Left renal pelvis (tissue), 4 donors: ENCODE measurements at places on chromosomes 11 and 22.

DNA sequence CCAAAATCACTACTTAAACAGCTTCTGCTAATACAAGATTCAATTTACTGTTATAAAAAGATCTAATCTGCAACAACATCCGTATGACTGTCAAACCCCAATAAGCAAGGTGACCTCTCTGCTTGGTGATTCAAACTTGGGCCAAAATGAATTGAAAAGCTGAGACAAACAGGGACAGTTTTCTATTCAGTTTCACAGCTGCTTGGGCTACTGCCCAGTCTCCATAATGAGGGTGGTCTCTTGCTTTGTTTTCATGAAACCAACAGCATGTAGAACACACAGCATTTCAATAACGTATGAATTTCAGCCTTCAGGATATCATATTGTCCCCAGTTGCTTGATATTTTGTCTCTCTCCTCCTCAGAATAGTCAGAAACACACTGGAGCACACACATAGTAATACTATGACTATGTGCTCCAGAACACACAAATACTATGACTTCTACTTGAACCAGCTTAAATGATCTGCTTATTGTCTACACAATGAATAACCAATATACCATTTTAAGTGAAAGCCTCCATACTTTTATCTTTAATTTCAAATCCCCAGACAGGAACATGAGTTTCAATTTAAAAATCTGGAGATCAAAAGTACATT, 285.0 kb downstream of the TTC28 start:
- DNase-seq: no peak

GRCh38 chr11:43693731-43694130, 13.2 kb downstream of the HSD17B12 start:
- no peak for DNase-seq

DNA sequence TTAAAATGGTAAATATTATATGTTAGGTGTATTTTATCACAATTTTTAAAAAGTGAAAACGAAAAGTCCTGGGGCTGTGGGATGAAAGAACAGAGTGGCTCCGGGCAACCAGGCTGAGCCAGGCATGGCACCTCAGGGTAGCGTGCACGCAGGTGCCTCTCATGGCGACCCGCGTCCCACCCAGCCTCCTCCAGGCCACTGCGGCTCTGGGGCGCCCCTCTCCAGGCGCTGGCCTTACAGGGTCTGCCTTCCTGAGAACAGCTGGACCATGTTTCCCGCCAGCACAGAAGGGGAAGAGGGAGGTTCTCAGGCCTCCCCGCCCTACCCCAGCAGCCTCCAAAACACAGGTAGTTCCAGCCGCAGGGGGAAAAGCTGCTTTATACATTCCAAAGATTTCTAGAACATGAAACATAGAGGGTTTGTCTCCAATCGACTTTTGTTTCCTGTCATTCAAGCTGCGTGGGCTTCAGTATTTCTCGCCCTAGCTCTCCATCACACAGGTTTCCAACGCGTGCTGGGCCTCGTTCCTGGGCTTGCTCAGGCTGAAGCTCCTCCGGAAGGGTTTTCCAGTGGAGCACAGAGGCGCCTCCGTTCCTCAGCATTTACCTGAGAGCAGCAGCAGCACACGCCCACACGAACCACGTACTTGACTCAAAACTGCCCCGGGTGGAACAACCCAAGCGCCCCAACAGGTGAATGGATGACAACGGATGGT, 10.5 kb downstream of the EHD1 start:
- DNase-seq: no peak

DNA sequence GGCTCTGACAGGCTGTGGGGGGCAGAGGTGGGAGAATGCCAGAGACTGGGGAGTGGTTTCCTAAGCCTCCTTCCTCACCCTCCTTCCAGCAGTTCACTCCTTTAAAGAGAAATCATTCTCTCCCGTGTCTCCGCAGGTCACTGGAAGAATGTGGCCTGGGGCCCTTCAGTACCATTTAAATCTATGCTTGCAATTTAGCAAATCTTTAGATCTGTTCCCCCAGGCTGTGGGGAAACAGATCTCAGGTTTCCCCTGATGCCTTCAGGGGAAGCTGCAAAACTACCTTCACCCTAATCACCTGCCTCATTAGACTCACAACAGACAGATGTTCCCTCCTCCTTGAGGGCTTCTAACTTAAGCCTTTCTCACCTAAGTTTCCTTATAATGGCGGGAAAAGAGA, 55.3 kb downstream of the KIRREL3 start:
- no peak for DNase-seq

DNA sequence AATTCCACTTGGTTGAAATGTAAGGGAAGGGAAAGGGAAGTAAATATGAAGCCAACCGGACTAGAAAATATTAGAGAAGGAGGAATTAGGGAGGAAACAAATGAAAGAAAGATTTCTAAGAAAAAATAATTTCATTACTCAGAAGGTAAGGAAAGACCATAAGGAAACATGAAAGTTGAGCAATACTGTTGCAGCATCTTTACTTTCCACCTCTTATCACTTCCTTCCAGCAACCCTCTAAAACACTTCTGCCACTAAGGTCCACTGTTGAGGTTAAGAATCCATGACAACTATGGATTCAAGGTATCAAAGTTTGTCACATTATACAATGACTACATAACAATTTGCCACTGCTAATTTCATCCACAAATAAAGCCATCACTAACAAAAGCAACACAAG, 308.6 kb downstream of the DLG2 start:
- no peak for DNase-seq

DNA sequence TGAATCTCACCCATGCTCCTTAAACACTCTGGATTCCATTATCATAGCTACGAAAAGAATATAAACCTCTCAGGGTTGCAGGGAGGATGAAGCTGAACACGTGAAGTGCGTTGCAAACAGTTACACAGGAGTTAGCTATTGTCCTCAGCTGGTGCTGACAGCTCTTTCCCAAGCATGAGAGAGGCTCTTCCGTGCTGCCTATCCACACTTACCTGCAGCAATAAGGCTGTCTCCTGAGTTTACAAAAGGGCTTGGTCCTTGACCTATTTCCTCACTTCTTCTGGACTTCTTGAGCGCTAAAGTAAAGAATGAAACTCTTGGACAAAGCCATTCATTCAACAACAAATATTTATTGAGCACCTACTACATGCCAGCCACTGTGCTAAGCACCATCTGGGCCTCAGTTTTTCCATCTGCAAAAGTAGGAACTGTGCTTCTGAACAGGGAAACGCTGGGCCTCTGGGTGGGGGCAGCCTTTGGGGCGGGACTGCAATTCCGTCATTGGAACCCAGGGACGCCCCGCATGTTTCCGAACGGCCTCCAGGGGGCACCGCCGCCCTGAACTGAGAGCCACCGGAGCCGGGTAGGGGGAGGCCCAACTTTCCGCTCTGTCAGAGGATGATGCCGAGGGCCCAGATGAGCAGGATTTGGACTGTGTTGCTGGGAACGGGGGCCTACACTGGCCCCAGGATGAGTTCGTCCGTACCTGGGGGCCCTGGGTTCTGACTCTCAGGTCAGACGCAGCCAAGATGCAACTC, 651 bp upstream of the ARL2 start:
- peak; percentile 70 for DNase-seq

- no peak for DNase-seq
These were observed 3.1 kb upstream of the APOBEC3D start for GRCh38 chr22:39017596-39018365.

DNA sequence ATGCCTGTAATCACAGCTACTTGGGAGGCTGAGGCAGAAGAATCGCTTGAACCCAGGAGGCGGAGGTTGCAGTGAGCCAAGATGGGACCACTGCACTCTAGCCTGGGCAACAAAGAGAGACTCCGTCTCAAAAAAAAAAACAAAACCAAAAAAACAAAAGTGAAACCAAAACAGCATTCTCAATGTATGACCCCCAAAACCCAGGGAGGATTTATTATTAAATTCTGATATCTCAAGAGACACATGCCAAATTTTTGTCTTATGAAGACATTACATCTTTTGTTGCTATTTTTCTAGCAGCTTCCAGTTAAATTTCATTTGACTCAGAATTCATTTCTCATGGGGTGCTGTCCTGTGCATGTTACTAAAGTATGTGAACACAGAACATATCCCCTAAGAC, 3.0 kb upstream of the YPEL4 start:
- DNase-seq: no peak

DNA sequence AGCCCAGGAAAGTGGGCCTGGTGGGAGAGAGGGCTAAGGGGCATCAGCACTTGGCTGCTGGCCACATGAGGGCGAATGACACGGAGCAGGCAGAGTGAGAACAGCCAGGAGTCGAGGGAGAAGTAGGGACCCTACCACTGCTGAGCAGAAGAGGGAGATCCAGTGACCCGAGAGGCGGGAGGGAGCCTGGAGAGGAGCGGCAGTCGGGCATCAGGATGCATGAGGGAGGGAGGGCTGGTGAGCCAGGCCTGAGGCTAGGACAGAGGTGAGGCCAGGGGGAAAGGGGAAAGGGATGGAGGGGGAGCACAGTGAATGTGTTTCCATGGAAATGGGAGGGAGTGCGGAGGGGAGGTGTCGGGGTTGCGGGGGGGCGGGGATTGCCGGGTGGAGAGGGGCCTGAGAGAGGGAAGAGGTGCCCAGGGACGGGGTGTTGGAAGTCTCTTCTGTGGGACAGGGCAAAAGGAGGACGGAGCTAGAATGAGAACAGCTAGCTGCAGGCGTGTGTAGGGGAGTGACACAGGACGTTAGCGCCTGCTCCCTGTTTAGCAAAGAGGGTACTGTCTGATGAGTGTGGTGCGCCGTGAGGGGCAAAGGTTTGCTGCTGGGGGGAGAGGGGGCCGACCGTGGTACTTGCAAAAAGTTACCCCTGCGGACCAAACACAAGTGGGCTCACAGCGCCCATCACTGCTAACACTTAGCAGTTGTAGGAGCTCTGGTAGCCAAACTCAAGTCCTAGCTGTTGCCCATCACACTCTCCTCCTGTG, 37.1 kb upstream of the WNT11 start:
- DNase-seq: no peak

DNA sequence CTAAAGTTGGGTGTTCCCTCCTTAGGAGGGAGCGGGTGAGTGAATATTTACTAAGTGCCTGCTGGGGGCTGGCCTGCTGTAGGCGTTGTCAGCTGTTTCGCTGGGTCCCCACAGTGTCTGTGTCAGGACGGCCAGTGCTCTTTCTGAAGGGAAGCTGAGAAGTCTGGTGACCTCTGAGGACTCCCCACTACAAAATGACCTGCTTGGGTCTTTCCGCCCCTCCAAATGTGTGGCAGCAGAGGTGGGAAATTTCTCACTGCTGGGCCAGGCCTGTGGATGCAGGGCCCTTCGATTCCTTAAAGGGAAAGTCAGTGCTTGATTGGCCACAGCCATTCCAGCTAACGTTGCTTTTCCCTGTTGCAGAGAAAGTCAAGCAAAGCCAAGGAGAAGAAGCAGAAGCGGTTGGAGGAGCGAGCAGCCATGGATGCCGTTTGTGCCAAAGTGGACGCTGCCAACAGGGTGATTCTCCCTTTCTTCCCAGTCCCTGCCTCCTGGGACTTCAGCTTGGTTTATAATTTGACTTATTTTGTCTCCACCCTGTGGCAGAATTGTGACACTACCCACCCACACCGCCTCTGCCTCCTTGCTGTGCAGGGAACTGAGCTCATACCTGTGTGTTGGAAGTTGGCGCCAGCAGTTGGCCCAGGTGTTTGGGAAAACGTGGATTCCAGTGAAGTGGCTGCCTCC, 6.8 kb downstream of the NAA40 start:
- no peak for DNase-seq

DNA sequence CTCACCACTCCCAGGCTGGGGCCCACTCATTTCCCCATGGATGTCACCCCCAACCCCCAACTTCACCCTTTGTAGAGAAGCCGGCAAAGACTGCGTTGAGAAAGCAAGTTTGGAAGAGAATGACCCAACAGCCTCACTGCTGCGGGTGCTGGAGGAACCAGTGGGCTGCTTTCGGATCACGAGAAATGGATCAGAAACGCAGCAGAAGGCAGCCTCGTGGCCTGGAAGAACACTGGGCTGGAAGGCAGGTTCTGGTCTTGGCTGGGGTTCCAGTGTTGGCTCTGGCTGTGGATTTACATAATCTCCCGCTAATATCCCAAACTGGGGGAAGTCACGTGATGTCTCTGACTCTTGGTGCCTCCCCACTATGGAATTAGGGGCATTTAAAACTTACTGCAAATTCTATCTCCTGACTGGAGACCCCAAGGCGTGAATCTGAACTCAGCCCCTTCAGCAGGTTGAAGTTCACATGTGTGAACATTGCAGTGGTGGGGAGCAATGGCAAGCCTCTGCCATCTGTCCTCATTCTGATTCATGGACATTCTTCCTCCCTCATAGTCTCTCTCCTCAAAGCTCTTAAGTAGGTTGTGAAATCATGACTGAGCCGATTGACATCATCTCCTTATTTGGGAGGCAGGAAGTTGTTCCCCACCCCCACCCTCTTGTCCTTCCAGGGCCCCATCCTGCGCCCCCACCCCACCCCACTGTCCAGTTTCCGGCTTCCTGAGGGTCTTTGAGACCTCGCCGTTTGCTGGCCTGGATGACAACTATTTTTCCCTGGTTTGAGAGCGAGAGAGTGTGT, 37.0 kb upstream of the TIMP3 start:
- no peak for DNase-seq

DNA sequence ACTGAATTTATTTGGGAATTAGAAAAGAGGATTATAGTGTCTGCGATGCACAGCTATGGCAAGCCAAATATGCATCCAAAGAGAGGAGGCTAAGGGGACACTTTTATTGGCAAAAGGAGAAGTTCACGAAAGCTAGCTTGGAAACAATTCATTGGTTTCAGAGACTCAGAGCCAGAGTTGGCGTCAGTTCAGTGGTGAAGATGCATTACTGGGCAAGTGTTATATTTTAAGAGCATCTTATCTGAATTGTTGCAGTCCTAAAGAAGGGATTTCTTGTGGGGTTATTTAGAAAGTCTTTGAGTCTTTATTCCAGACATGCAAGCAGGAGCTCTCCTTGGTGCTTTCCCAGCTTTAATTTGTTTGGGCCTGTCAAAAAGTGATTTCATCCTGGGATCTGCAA, 15.0 kb downstream of the CLDN5 start:
- no peak for DNase-seq

GRCh38 chr11:3004481-3004880, 12.4 kb upstream of the NAP1L4 start:
- DNase-seq: no peak

- no peak for DNase-seq
These were observed 231.7 kb downstream of the DYNC2H1 start for GRCh38 chr11:103340956-103341355.

- no peak for DNase-seq
These were observed 21.5 kb downstream of the CYTH4 start for GRCh38 chr22:37303821-37304274.

DNA sequence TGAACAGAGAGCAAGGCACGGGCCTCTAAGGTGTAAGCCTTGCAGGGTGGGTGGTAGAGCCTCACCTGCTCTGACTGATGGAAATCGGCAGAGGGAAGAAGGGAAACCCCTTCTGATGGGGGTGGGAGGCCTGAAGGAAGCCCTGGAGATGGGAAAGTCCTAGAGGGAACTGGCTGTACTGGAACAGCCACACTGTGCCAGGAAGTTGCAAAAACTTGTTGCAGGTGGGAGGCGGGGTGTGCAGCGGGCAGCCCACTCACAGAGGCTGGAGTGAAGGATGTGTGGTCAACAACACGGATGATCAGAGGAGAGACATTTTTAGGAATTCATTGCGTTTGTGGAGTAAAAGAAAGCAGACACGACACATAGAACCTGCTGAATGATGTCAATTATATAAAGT, 91.3 kb downstream of the ZC3H12C start:
- no peak for DNase-seq

- no peak for DNase-seq
These were observed 20.2 kb upstream of the ACR start for GRCh38 chr22:50717709-50718351.
